ENCODE measurements at places on chromosomes 3 and 15.

- no peak for DNase-seq
Observed at GRCh38 chr15:95162531-95162930, 931.2 kb downstream of the MCTP2 start.

GRCh38 chr15:91283155-91283554 lies 183.1 kb downstream of the SV2B start:
- no peak for DNase-seq

DNA sequence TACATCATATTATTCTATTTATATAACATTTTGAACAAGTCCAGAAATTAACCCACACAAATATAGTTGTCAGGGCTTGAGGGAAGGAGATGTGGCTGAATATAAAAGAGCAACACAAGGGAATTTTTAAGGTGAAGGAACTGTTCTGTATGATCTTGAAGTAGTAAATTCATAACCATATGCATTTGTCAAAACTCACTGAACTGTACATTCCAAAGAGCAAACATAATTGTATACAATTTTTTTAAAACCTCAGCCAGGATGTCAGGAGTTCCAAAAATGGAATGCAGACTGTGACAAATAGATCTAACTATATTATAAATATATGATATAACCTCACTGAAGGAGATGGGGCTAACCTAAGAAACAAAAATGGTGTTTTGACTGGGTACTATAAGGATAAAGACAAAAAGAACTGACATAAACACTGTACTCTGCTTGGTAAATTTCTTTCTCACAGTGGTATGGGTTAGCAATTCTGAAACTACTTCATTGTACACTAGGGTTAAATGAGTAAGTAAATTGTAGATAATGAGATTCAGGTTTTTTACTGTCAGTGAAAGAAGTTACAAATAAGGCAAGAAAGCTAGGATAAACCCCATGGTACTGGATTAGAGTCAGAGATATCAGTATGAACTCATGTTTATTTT lies 14.4 kb downstream of the GOLGB1 start:
- DNase-seq = no peak

DNA sequence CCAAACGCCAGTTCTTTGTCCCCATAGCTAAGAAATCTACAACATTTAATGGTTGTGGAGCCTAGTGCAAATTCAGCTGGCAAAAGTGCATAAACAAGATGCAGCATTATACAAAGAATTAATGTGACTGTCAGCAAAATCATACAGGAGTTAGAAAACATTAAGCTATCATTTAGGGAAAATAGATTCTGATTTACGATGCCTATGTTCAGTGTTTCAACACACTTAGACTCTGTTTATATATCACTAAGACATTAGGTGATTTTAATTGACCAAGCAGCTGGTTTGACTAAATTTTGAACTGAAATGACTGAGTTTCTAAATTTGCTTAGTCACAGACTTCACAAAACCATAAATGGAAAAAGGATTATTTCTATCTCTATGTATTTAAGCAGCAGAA lies 1076.8 kb downstream of the TBL1XR1 start:
- DNase-seq = peak; percentile 37

DNA sequence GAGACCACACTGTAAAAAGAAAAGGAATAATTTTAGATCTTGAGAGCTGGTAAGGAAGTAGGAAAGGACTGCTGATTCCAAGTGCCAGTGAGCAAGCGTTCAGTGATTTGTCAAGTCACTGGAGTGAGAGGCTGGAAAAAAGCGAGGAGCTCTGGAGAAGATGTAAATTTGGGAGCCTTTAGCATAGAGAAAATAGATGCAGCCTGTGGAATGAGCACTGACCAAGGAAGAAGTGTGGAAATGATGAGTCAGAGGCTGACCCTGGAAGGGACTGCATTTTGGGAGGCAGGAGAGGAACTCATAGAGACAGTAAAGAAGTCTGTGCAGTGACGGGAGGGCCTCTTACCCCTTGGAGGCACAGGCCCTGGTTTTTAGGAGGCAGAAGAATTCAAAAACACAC lies 17.1 kb upstream of the ABTB1 start:
- no peak for DNase-seq
